NCI-H524 treated with DMSO at 0.1 percent for 48 hours (cell line): ENCODE measurements at places on chromosomes 2 and 18.

GRCh38 chr18:58848685-58849084 lies 16.0 kb upstream of the ZNF532 start:
- no peak for DNase-seq

DNA sequence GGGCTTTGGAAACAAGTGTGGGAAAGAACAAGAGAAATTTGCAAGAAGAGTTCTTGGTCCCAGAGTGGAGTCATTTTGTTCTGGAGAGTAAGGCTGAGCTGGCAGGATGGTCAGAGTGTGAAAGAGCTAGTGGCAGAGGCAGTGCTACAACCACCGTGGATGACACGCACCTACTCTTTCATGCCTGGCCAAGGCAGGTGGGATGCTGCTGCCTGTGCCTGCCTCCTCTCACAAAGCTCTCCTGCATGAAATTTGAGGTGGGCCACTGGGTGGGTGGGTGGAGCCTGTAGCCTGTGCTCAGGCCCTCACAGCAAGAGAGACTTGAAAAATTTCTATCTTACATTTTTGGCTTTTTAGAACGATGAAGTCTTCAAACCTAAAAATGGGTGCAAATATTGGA lies 9.4 kb upstream of the INO80C start:
- no peak for DNase-seq

DNA sequence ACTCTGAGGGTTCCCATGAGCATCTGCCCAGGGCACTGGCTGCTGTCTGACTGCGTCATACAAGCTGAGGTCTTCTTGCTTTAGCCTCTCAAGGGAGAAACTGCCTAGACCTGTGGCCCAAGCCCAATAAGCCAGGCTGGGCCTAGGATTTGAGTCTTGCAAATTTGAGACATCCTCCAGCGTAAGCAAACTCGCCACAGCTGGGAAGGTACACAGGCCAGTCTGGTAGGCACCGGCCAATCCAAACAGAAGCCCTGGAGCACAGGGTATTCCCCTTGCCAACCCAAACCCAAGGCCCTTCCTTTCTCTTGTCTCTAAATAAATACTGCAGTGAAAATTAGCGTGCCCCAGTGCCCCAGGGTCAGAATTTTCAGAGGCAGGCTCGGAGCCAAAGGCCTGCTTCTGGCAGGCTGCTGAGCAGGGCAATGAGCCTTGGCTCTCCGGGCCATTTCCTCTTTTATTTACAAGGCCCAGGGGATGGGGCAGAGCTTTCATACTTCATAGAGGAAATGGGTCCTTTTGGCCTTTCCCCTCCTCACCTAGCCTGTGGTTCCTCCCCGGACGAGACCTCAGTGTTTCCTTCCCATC lies 33.3 kb downstream of the POLR1A start:
- DNase-seq = no peak

GRCh38 chr18:72899338-72899737 lies 31.6 kb upstream of the NETO1 start:
- DNase-seq = no peak

DNA sequence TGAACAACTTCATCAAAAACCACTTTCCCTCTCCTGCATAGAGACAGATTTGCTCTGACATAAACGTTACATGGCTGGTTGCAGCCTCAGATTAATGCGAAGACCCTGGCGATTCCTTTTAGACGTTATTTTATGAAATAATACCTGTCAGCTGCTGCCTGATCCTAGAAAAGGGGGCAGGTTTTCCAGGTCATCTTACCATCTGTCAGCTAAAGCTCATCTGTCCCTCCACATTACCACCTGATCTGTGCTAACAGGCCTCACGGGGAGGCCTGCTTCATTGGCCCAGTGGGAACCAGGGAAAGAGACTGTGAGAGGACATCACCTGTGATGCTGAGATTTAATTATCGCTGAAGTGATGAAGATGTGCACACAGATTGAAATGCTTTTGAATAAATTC lies 261.0 kb downstream of the ARHGAP15 start:
- peak; percentile 73 for DNase-seq

- no peak for DNase-seq
These were observed 1265.1 kb upstream of the CHAC2 start for GRCh38 chr2:52502476-52502860.

GRCh38 chr18:11113937-11114336 lies 35.4 kb downstream of the PIEZO2 start:
- no peak for DNase-seq

DNA sequence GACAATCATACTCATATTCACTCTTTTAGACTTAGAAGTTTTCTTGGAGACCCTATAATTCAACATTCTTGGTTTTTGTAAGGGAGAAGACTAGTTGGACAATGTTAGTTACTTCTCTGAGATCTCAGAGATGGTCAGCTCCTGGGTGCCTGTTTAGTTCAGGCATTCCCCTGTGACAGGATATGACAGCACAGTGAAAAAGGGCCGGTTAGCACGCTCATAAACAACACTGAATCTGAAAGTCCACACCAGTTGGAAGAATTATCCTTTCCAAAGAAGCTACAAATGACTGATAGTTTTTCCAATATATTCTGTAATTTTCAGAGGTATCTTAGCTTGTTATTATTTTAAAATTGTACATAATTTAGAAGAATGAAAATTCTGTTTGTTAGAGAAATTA lies 75.7 kb downstream of the ADAM23 start:
- DNase-seq = no peak

- no peak for DNase-seq
These were observed 5.7 kb downstream of the CTDP1 start for GRCh38 chr18:79685281-79685680.

- DNase-seq = no peak
These were observed 76.5 kb upstream of the EPB41L3 start for GRCh38 chr18:5620289-5620688.

DNA sequence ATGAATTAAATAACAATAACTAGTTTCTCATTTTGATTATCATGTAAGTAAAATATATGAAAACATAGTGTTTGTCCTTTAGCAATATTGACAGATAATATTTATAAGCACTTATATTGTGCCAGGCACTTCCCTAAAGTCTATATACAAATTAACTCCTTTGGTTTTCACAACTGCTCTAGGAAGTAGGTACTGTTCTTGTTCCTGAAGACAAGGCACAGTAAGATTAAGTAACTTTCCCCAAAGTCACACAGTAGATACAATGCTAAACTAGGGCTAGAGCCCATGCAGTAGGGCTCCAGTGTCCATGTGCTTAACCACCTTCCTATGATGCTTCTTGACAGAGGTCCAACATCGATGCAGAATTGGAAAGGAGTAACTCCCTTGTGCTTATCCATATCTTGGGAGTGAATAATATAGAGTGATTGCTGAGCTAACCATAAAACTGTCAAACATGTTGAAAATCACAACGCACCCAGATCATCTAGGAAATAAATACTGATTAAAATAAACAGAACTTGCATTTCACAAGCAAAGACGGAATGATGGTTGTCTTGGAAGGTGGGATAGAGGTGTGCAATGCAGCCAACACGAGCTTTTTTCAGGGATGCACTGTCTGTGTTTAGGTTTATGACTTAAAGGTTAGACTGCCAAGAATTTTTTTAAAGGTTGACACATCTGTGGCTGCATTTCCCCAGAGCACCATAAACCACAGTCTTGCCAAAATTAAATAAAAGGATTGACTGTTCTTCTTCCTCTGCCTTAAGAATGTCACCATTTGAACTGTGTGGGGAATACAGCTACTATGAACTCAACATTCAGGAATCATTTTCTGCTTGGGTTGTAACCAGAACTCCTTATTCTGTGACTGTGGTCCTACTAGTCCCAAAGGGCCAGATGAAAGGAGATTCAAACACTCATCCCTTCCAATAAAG lies 80.8 kb downstream of the ANKRD44 start:
- no peak for DNase-seq

GRCh38 chr2:152648336-152648735 lies 68.9 kb downstream of the PRPF40A start:
- no peak for DNase-seq

DNA sequence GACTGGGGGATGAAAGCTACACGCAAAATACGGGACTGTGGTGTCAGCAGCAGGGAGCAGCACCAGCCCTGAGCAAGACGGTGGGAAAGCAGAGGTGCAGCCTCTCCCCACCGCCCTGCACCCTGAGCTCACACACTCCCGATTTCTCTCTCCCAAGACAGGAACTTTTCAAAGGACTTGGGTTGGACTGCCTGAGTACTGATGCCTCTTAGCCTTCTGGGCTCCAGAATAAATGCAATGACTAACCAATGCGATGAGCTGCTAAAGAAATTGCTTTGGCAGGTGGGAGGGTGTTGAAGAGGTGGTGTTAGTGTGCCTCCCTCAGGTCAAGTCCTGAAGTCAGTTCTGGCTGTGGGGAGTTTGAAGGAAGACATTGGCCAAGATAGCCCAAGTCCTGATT lies 9.6 kb downstream of the TRIM54 start:
- DNase-seq = no peak

DNA sequence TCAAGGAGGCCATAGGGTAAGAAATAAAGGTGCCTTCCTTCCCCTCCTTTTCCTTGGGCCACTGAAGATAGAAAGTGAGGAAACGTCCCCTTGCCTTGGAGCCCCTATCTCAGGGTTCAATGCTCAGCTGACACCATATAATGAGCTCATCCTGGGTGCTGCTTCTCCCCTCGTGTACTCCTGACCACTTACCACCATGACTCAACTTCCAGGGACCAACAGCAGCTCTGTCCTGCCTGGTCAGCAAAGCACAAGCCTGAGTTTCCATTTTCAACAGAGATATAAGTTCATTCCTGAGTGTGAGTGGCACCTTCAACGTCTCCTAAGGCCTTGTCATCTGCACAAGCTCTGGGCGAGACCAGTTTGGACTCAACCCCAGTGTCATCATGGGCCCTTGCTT lies 151.2 kb downstream of the CAPN13 start:
- DNase-seq = no peak

DNA sequence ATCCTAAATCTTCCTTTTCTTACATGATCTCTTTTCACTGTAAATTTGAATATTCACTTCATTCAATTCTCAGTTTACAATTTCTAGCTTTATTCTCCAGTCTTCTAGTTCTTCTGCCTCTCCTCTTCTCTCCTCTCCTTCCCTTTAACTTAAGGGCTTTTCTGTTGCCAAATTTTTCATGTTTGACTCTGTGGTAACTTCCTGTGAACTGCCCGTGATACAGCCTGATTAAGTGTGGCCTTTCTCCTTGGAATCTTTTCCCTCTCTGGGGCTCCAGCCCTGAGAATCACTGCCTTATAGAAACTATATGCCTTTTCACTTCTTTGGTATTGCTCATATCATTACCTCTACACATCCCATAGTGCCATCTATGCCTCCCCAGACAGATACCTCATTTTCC lies 1923.8 kb upstream of the CELF4 start:
- no peak for DNase-seq

GRCh38 chr2:173048897-173049661 lies 26.6 kb upstream of the MAP3K20 start:
- peak; percentile 75 for DNase-seq

DNA sequence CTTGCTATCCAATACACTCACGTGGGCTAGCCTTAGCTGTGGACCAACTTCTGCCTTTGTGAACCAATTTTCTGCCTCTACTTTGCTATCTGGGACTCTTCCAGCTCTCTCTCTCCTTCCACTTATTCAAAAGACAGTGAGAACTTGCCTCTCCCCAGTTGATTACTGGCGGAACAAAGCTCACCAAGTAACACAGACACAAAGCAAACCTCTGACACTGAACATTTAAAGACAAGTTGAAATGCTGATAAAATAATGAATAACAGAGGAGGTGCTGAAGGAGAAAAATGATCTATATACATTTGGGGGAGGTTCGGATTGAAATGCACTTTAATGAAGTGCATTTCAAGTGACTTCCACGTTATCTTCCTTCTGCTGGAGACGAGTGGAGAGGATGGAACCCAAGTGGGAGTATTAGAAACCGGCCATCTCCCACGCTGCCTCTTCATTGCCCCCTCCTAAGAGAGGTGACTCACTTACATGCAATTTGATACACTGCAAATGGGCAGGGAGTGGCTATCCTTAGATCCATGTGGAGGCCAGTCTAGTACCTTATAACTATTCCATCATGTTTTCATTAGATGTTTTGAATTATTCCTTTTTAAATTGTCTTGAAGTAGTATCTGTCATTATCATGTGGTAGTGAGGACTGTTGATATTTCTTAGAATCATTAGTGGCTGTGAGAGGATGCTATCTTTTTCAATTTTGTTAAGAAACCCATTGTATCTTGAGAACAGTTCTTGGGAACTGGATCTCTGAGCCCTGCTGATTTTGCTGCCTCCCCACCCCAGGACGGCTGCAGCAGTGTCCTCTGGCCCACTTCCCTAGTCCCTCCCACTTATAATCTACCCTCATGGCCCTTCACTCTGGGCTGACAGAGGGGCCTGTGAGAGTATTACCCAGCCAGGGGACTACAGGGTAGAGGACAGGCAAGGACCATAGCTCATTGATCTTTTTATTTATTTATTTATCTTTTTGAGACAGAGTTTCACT lies 6.0 kb upstream of the GLI2 start:
- no peak for DNase-seq

DNA sequence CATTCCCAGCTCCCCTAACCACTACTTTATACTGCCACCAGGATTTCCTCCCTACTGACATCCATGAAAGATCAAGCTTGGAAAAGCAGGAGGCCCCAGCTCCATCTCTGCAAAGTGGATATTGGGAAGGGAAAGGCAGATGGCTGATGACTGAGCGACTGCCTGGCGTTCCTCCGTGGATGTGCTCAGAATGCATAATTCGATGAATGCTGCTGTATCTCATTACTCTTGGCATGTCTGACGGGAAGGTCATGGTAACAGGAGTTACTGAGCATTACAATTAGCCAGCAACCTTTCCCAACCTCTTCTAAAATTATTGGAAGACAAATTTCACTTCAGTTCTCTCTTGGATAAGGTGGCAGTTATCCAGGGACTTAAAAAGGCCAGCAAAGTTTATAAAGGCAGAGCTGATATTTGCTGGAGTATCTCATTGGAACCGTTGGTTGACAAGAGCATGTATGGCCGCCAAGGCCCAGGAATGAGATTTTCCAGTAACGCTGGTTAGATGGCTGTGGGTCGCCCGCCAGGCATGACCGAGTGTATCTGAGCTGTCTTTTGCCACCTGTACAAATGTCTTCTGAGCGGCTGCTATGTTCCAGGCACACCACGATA lies 34.5 kb downstream of the KCNE4 start:
- DNase-seq = no peak

- DNase-seq = no peak
These were observed 68.4 kb downstream of the FAM210A start for GRCh38 chr18:13657974-13658373.

- DNase-seq = no peak
These were observed 9.2 kb downstream of the AAK1 start for GRCh38 chr2:69634196-69634821.

DNA sequence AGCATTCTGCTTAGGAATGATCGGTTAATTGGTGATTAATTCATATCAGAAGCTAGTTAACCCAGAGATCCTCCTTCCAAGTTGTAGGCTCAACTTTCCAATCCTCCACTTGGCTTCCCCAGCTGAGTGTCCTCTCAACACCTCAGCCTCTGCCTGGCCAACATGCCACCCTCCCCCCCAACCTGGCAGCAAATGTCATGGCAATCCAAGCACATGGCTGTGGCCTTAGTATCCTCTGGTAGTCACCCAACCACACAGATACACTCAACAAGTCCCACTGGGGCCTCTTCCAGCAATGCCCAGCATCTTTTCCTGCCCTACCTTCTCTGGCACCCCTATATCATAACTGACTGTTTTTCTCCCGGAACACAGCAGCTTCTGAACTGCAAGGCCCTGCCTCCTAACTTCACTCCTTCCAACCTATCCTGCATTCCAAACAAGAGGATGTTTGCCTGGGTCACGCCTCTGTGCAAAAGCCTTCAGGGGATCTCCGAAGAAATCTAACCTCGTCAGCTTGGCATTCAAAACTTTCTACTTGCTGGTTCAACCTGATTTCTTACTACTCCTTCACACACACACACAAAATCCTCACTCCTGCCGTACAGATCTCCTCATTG lies 195.0 kb downstream of the CYP26B1 start:
- no peak for DNase-seq

- peak; percentile 10 for DNase-seq
These were observed 99.3 kb downstream of the SPATS2L start for GRCh38 chr2:200405599-200406298.
